IMR-90 (cell line): ENCODE measurements at places on chromosomes 3 and 15.
A peak's percentile ranks its signal among the peaks of the same experiment; 100 is the strongest.

GRCh38 chr3:194103983-194104751 lies 31.8 kb upstream of the HES1 start:
- no peak for DNase-seq

DNA sequence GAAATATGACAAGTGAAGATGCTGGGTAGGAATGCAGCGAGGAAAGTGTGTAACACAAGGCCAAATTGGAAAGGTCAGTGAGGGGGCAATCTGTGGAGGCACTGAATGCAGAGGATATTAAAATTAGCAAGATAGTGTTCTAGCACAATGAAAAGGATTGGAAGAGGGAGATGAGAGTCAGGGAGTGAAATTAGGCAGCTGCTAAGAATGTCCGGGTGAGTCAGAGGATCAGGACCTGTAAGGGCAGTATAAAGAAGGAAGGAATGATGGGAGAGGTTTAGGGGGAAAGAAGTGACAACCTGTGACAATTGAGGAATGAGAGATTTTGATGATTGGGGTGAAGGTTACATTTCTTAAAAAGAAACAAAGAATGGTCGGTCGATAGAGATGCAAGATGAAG lies 103.5 kb downstream of the UBE3A start:
- no peak for DNase-seq

DNA sequence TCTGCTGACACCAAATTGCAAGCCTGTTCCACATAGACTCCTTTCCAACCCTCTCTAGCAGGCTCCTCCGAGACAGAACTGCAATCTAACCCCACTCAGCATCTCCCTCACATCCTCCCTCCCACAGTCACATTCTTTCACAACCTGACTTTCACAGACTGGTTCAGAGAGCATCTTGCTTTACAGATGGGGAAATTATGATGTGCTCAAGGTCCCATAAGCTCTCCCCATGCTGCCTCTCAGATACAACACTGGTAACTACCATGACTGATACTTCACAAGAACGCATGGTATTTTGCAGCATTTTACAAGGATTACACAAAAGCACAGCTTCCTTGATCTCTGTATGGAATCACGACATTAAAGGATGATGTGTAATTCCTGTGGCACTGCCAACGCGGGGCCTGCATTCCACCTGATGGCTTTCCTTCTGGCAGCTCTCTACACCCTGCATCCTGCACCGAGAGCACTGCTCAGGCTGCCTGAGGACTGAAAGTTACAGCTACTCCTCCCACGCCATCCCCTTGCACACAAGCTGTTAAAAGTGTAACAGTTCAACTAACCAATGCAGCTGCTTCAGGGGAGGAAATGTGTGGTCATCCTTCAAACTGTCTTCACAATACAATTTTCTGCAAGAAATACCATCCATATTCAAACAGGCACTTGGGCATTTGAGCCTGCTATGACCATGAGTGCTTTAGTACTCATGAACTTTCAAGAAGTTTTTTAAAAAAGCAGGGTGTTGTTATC lies 27.6 kb downstream of the TBC1D2B start:
- DNase-seq = peak; percentile 91

DNA sequence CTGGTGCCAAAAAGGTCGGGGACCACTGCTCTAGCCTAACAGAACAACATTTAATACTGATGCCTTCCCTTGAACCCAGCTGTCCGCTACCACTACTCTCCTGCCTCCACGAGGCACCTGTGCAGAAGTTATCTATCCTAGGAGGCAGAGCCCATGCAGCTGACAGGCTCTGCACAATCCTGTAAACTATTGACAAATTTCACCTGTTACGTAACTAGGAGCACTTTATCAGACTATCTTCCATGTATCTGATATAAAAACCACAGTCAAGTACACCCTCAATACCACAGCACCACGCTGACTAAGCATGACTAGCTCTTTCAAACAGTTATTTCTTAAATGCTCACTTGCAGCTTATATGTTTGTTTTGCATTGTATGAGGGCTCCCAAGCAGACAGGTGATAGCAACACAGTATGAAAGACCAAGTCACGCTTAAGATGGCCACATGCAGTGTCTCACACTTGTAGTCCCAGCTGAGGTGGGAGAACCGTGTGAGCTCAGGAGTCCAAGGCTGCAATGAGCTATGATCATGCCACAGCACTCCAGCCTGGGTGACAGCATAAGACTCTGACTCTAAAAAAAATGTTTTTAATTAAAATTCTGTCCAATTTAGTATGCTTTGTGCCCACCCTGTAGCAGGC lies 4.5 kb upstream of the IL17RC start:
- DNase-seq = peak; percentile 82

DNA sequence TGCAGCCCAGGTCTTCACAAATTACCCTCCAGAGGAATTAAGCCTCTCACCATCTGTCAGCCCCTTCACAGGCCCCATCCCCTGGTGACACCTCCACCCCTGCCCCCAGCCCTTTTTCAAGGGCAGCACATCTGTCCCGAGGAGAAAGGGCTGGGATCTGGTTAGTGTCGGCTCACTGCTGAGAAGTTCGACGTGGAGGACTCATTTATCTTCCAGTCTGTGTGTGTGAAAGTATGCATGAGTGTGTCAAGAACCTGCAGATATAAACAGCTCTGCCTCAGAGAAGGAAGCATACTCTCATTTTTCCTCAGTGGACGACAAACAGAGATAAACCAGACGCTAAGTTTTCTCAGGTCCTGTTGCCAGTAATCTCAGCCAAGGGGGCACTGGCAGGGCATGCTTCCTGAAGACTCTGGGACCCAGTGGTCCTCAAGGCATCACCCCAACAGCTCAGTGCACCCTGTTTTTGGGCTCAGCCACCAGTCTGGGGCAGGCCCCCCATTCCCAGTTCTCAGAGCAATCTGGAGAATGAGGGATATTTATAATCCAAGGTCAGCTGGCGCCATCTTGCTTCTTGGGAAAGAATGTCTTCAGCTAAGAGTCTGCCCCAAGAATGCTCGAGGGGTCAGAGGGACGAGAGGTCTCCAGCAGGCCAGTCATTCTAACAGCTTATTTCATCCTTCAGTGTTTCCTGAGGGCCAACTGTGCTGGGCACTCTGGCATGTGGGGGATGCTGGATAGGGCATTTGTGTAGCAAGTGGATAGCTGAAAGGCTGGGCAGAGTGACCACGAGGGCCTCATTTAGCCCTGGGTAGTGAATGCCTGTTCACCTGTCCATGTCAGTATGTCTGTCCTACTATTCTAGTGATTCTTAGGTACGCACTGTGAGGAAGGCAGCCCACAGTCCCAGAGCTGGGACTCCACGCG lies 73.6 kb downstream of the ADCY5 start:
- DNase-seq = no peak

DNA sequence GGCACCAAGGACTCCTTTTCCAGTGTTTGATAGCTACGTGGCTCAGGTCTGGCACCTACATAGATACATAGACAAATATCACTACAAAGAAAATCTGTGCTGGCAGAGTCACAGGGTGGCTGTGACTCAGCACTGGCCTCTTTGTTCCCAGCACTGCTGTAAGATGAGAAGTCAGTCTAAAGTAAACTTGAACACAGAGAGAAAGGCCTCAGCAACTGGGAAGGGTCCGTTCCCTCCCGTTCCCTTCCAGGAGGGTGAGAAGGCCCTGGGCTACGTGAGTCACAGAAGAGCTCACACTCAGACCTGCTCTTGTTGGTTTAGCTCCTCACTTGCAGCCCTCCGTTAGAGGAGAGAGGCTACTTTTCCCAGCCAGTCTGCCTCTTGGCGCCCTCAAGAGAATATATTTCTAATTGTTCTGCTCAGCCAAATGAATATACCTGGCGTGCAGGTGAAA lies 23.1 kb downstream of the ANXA2 start:
- peak; percentile 99 for DNase-seq

- no peak for DNase-seq
Observed at GRCh38 chr3:120749843-120750242, 7.3 kb downstream of the GTF2E1 start.

DNA sequence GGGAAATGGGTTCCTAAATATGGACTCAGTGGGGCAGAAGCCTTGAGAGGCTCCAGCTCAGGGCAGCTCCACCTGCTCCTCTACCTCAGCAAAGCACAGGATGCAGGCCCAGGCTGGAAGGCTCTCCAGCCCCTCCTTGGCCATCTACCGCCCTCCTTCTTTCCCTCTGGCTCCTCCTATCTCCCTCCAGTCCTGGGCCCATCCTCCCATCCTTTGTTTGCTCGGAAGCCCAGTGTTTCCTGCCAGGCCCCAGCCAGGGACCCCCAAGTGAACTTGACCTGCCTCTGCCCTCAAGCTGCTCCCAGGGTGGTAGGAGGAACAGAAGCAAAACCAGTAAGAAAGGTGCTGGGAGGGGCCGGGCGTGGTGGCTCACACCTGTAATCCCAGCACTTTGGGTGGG lies 20.1 kb downstream of the MAPKAPK3 start:
- no peak for DNase-seq
